ENCODE measurements at places on chromosomes 3 and 15.

GRCh38 chr3:172159962-172160538, 120.7 kb downstream of the FNDC3B start:
- no peak for DNase-seq

DNA sequence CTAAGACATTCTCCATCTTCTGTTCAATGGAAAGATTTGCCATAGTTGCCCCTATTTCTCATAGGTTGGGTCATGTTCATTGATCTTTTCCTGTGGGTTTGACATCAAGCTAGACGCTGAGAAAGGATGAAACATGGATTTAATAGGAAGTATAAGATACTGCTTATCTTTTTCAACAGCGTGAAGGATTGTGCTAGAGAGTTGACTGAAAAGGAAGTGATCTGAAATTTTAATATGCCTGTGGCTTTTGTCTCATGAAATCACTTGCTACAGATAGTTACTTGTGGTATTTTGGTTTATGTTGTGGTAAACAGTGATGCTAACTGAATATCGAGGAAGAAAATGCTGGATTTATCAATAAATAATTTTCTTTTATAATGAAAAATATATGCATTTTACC, 442.9 kb downstream of the EDEM1 start:
- DNase-seq: no peak

DNA sequence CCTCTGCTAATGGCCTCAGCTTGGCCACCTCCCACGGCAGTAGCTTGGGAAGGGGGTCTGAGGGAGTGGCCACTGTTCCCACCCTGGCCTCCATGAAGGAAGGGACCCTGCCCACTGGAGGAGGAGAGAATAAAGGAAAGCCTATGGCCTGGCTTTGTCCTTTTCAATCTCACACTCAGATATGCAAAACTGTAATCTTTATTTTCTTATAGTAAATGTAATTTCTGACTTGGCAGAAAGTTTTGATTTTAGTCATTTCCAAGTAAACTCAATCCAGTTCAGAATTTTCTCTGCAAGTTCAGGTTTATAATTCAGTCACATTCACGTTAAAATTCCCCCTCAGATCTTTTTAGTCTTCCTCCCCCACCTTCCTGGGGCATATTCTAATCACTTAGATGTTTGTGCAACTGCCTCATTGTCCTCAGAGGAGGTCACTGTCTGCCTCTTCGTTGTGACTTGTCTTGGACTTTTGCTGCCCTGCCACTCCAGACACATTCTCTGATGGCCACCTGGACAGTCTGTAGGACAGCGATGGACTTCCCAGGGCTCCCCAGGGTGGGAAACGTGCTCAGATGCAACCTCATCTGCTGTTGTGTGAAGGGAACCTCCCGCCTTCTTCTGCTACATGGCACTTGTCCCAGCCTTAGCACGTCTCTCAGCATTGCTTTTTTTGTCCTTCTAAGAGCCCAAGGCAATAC, 222.8 kb upstream of the TBL1XR1 start:
- DNase-seq: no peak

DNA sequence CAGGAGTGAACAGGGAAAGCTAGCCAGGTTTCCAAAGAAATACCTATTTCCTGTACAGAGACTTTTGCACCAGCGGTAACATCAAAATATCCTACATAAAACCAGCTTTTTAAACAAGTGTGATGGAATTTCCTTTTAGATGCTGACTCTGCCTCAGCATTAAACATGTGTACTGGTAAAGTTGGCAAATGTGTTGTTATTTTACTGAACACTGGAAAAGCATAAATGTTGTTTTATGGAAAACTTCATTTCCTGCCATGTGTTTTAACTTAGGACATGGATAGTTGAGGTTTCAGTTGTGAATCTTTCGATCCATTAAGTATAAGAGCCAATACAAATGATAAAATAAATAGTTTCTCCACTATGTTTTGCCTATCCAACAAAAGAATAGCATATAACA, 15.7 kb downstream of the OXNAD1 start:
- DNase-seq: no peak

- DNase-seq: no peak
Observed at GRCh38 chr3:187914231-187914630, 169.0 kb upstream of the BCL6 start.

Measured in natural killer cell (primary cell).